ENCODE measurements at places on chromosomes 13 and 19.

DNA sequence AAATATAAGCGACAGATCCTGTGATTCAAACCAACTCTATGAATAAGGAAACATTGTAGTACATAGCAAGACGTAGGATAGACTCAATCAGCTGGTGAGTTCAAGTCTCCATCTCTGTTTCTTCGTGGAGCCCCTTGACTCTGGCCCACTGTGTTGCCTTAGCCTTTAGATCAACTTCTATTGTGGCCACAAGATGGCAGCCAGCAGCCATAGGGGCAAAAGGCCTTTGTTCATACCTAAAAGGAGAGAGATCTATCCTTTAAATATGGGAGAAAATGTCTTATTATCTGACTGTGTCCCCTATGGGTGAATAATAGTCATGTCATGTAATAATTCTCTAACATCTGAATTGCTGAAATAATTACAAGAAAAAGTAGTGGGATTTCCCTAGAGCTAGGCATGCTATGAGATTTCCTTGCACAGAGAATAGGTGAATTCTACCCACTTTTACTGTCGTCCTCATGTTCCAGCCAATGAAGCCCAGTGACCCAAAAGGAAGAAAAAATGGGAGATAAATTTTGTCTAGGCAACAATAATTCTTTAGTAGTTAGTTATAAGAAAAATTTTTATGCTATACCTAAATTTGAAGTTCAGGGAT is 129.4 kb downstream of the PCDH20 start:
- DNase-seq = no peak

GRCh38 chr13:103324641-103325040 is 258.4 kb upstream of the SLC10A2 start:
- no peak for DNase-seq

GRCh38 chr13:53254500-53254899 is 225.9 kb downstream of the OLFM4 start:
- no peak for DNase-seq

- DNase-seq = no peak
Measured at GRCh38 chr13:39038569-39039030, 344 bp downstream of the NHLRC3 start.

DNA sequence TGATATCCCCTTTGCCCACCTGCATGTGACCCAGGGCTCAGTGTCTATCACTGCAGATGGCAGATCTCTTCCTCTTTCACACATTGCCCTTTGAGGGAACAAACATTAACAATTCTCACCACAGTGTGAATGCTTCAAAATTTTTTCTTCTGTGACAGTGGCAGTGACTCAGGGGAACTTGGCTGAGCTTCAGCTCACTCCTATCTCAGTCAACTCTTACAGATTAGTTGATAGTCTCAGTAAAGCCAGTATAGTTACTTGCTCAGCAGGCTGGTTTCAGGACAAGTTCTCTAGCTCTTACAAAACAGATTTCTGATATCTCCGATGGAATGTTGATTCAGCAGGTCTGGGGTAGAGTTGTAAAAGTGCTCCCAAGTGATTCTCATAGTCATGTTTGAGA is 166.9 kb downstream of the DLEU7 start:
- no peak for DNase-seq

GRCh38 chr13:73933795-73934194 is 200.4 kb downstream of the KLF12 start:
- no peak for DNase-seq

DNA sequence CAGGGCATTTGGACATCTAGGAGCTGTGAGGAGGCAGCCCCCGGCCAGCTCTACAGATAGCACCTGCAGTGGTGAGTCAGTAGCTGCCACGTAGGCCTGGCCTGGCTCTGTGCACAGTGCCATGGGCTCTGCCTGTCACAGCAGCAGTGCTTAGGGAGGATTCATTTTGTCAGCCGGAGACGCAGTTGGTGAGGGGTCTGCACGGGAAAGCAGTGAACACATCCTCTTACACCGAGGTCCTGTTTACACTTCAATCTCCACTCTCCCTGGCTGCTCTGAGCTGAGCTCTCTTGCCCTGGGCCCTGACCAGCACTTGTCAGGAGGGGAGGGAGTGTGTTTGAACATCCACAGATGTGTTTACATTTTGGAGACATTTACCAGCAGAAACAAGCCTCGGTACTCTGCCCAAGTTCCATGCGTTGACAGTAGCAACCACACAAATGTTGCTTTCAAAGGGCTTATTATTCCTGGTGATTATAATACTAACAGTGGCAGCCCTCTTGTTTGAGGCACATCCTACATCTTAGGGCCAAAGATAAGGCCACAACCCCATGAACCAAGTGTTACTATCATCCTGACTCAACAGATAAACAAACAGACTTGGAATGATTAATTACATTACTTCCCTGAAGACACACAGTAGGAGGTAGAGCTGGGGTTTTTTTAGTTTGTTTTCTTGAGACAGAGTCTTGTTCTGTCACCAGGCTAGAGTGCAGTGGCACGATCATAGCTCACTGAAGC is 148.9 kb downstream of the USP12 start:
- DNase-seq = no peak

DNA sequence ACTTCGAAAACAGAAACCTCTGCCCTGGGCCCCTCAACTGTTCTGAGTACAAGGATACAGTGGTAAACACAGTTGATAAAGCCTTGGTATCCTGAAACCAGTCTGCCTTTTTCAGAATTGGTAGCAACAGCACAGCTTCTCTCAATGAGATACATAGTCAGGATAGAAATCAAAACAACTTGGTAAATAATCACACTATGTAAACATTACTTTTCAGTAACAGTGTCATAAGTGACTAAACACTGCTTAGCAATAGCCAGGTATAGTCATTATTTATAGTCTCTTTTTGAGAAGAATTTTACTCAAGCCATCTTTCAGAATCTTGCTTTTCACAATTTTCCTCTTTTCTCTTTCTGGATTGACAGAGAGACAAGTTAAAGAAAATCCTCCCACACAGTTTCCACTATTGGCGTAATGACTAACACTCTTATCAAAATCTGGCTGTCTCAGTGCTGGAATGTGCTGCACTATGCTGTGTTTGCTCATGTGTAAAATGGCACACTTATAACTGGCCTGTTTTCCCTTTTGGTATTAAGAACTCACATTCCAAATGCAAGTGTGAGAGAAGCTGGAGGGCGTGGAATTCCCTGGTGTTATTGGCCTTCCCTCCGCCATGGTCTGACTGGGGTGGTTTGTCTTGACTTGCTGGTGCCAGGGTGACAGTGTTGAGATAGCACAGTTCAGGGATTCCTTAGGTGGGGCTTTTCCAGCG is 368.8 kb downstream of the TDRD3 start:
- DNase-seq = no peak

- no peak for DNase-seq
Measured at GRCh38 chr13:78655906-78656305, 3.0 kb downstream of the OBI1 start.

DNA sequence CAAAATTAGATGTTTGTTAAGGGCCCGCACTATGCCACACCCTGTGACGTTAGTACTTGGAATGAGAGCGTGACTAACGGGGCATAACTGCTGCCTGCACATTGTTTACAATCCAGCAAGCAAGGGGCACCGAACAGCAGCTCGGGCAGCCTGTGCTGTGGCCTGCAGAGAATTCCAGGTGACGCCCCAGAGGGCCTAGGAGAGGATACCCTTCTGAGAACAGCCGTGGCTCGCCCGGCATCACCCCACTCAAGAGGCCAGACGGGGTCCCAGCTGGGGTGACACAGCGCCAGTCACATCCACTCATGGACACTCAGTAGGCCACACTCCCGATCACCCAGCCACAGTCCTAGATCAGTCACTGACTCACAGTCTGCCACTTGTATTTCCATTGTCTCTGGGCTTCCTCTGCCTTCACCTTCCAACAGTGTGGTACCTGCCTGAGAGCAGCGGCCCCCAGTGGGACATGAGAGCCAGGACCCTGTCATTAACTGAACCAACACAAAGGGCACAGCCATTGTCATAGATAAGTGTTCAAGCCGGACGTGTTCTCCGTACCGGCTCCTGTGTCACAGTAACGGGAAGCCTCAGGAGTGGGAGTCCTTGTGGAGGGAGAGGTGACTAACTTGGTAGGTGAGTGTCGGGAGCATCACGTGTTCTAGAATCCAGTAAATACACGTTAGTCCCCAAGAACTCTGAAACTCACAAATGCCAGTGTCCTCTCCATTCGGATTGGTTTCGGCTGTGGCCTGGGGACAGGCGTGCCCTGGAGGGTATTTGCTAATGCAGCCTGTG is 7.5 kb downstream of the ZNF331 start:
- DNase-seq = no peak

GRCh38 chr19:30283556-30283955 is 88.6 kb upstream of the ZNF536 start:
- DNase-seq = no peak

- DNase-seq = no peak
Measured at GRCh38 chr13:49459580-49459979, 15.5 kb downstream of the SETDB2 start.

DNA sequence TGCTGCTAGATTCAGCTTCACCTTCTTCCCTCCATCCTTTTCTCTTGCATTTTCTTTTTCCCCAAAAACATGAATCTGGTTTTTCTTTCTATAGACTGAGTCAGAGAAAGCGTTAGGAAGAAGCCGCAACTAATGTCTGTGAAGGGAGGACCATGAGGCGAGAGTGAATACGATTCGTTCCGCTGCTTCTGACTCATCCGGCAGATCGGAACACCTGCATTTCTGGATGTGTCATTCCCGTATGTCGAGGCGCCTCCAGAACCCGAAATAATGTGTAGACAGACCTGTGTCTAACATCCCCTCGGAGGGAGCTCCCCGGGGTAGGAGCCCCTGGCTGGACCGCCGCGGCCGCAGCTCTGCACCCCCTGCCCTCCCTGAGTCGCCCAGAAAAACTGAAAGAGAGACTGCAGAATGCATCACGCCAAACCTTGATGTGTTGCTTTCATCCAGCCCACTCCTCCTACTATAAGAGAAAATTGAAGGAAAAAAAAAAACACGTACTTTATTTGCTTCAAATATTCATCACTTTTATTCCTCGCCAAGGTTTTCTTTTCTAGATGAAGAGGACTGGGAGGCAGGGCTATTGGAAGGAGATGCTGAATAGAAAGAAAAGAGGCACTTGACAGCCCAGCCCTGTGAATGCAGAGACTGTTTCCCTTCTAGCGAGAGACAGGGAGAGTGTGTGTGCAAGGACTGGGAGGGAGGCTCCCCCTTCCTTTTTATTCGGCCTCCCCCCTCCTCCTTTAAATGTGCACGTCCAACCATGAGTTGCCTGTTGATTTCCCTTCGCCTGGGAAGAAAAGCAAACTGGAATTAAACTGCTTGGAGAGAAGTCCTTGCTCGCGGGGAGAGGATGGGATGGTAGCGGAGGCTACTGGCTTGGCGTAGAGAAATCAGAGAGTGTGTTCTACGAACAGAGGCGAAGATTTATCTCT is 616 bp upstream of the PCDH17 start:
- peak; percentile 14 for DNase-seq

- peak; percentile 60 for DNase-seq
Measured at GRCh38 chr19:8206147-8207087, 2.8 kb upstream of the CERS4 start.

GRCh38 chr13:20264271-20265018 is 32.3 kb upstream of the GJB6 start:
- DNase-seq = no peak

DNA sequence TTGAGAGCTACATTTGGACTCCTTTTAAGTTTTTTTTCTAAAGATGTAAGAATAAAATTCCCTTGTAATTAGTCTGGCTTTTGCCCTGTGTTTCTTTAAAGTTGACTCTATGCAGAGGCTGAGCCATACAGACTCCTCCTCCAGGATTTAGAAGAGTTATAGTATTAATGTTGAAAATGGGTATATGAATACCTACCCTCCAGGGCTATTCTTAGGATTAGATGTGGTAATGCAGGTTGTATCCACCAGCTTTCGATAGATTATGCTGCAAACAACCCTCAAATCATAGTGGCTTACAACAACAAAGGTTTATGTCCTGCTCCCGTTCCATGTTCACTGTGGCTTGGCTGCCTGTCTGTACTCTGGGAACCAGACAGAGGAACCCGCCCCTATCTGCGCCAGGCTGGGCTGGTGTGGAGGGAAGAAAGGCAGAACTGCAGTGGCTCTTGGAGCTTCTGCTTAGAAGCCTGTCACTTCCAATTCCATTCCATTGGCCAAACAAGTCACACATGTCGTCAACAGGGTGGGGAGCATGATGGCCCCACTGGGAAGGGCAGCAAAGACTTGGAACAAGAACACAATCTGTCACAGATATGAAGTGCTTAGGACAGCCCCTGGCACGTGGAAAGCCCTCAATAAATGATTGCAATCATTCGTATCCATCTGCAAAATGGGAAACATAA is 290.8 kb downstream of the FOXO1 start:
- no peak for DNase-seq

DNA sequence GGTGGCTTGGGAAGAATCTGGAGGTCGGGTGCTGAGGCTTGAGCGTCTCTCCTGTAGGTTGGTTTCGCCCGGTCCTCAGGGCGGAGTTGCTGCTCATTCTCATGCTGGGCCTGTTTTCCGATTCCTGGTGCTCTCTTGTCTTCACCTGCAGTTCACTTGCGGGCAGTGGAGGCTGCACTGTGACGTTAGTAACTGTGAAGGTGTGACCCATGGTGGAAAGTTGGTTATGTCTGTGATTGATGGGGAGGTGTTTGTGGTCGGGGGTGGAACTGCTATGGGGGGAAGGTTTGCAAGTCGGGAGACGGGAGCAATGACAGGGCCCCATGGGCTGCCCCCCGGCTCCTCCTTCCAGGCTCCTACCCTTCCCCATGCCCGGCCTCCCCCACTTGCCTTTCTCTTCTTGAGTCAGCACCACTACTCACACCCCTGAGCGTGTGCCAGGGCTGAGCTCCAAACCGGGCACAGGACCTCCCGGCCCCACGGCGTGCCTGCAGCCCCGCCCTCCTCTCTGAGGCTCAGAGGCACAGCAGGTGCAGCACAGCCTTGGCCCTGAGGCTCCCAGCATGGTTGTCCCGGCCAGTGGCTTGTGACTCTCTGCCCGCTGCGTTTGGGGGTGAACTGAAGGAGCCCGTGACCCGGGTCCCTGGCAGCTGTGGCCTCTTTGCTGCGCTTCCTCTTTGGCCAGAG is 79.1 kb downstream of the ATP11A start:
- no peak for DNase-seq

DNA sequence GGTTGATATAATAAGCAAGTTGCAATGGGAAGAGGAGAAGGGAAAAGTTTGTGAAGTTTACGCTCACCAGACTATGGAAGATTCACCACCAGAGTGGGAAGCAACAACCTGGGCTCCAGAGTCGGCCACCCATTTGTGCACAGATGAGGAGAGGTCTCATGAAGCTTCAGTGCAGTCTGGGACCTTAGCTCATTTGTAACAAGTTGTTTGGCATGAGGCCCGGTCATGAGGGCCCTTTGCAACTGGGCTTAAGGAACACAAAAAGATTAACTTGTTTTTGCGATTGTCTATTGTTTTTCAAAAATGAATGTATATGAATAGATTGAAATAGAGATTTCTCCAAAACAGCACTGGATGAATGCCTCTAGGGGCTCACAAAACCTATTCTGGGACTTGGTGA is 94.2 kb downstream of the ZNF737 start:
- no peak for DNase-seq

Data from NCI-H187 (cell line).